Activated T-cell treated with anti-CD3 and anti-CD28 coated beads for 4 hours (primary cell): ENCODE measurements at places on chromosomes 6 and 20.

GRCh38 chr6:137213813-137214212 lies 5.4 kb downstream of the IFNGR1 start:
- DNase-seq: no peak

DNA sequence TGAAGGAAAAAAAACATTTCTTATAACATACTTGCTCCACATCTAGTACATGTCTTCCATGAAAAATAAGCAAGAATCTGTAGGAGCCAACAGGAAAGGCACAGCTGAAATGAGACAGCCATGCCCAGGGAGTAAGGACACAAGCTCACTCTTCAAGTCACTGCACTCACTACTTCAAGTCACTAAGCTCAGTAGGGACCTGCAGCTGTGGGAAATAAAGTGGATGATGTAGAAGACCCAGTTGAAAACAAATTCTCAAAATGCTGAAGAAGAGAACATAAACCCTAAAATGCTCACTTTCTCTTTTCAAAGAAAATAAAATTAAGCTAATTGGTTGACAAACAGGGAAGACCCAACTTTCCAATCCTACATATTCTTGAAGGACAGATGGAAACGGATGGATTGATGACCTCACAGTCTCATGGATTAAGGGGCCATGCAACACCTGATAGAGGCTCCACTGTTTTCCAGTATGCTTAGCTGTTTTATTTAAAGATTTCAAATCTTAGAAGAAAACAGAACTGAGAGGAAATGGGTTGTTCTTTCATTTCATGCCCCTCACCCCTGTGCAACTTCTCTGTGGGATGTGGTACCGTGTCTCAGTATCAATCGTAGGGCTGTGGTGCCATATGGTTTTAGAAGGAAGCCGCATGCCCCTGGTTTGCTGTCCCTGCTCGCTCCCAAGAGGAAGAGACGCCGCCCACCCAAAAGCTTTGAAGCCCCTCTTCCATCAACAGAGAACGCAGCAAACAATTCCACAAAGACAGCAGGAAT lies 133.3 kb downstream of the WDR27 start:
- DNase-seq: no peak

DNA sequence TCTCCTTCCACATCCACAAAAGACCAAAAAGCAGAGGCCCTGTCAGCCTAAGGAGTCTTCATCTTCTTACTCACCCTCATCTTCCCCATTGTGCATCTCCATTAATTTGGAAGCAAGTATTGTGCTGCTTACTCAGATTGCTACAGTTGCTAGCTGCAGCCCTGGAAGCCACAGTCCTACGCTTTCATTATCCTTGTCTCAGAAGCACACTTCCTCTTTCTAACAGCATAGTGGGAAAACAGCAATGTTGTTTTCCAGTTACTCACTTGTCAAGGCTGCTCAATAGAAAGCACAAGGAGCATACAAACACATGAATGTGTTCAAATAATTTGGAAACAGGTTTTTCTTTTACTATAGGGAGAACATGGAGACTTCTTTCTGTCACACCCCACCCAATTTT lies 76.6 kb upstream of the RBM24 start:
- no peak for DNase-seq

DNA sequence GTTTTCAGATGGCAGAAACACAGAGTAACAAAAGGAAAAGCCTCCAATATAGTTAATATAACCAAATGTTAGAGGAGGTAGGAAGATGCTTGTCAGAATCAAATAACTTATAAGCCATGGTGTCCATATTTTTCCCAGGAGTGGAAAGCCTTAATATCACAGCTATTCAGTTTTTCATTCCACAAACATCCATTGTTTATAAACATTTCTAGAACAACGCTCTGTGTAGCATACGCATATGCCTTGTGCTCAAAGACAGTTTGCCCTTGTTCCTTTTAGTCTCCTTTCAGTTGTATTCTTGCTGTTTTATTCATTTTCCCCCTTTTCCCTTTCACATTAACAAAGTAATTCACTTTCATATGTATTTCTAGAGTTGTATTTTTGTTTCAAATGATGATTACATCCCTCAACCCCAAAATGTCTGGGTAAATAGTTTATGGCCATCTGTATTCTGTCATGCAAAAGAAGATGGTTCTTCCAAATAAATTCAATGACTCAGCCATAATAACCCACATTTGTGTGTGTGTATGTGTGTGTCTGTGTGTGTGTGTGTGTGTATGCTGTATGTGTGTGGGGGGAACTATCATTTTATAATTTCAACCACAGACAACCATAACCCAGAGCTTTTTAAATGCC lies 455.7 kb upstream of the SOX4 start:
- no peak for DNase-seq

- no peak for DNase-seq
Measured at GRCh38 chr6:136716917-136717715, 75.2 kb downstream of the MAP3K5 start.

- DNase-seq: no peak
Measured at GRCh38 chr6:89679215-89680120, 40.9 kb upstream of the LYRM2 start.

DNA sequence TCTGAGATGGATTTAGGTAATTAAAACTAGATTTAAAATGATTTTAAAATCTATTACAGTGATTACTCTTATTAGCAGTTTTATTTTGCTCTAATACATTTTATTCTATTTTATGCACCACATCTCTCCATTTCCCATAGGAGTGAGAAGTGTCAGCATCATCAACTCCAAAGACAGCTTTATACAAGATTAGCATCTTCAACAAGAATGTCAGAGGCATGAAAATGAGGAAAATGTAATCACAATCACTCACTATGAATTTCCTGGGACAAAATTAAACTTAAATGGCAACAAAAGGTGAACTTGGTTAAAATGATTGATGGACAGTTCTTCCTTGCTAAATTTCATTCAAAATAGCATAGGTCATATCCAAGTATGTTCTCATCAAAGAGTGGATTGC lies 19.8 kb downstream of the HDGFL1 start:
- no peak for DNase-seq

DNA sequence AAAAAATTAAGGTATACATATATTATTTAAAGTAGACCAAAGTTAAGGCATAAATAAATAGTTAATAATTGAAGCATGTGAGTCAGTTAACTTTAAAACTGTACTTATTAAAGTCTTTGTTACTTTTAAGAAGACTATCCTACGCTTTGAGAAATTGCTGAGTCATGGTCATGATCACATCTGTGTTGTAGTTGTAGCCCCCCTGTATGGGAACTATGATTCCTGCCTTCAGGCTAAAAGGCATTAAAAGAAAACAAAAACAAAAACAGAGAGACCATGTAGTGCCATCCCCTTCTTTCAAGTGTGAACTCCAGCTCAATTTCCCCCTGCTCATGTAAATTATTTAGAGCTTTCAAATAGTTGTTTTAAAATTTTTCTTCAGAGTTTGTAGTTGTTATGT lies 123.4 kb downstream of the FLRT3 start:
- no peak for DNase-seq

DNA sequence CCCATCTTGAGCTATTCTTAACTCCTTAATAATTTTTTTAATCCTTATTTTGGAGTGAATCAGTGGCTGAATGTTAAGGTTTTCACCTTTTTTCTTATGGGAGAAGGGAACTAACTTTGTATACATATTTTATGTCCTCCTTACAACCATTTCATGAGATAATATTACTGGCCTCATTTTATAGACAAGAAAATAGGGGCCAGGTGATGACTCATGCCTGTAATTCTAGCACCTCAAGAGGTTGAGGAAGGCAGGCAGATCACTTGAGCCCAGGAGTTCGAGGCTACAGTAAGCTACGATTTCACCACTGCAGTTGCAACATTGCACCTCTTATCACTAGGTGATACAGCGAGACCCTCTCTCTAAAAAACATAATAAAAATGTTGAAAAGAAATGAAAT lies 128.7 kb downstream of the TMEM242 start:
- no peak for DNase-seq

DNA sequence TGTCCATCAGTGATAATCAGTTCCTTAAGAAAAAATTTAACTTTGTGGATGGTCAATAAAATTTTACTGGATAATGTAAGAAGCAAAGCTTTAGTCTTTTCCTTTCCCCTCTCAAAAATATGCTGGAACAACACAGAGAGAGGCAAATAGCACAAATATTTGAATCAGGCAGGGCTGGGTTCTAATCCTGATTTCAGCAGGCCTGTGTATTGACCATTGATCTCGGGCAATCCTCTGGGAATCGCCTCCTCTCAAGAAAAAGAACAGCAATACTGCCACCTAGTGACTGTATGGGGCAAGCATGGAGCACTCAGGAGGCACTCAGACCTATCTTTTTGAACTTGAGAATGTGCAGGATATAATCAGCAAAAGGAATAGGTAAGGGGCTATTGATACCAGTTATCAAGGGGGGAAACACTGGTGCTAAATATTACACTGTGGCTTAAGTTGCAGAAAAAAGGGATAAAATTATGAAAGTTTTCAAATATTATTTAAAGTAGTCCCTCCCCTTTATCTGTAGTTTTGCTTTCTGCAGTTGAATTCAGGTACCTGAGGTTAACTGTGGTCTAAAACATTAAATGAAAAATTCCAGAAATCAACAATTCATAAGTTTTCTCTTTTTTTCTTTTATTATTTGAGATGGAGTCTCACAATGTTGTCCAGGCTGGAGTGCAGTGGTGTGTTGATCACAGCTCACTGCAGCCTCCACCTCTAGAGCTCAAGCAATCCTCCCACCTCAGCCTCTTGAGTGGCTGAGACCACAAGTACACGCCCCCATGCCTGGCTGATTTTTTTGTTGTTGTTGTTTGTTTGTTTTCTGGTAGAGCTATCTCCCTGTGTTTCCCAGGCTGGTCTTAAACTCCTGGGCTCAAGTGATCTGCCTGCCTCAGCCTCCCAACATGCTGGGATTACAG lies 91.8 kb upstream of the NHSL1 start:
- peak; percentile 9 for DNase-seq

- DNase-seq: no peak
Measured at GRCh38 chr20:51757226-51757625, 11.0 kb downstream of the ATP9A start.

DNA sequence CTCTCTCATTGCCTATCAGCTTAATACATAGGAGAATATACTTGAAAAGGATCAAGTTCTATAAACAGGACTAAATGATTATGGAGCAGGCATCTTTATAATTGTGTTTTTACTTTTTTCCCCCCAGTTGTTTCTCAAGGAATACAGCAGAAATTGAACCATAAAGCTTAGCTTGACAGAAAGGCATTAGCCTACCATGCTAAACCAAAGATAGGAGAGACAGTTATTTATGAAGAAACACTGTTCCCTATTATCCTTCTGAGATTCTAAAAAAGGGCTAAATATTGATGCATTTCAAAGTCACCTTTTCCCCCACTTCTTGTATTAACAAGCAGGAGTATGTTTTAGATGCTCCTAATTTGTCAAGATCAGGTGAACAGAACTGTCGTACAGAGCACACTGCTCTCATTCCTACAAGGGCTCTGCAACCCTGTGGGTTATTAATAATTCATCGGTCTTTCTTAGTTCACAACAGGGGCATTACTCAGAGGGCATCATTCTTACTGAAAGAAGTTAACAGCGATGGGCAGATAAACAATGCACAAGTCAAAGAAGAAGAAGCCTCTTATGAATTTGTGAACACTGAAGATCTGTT lies 38.7 kb downstream of the PRKN start:
- no peak for DNase-seq

DNA sequence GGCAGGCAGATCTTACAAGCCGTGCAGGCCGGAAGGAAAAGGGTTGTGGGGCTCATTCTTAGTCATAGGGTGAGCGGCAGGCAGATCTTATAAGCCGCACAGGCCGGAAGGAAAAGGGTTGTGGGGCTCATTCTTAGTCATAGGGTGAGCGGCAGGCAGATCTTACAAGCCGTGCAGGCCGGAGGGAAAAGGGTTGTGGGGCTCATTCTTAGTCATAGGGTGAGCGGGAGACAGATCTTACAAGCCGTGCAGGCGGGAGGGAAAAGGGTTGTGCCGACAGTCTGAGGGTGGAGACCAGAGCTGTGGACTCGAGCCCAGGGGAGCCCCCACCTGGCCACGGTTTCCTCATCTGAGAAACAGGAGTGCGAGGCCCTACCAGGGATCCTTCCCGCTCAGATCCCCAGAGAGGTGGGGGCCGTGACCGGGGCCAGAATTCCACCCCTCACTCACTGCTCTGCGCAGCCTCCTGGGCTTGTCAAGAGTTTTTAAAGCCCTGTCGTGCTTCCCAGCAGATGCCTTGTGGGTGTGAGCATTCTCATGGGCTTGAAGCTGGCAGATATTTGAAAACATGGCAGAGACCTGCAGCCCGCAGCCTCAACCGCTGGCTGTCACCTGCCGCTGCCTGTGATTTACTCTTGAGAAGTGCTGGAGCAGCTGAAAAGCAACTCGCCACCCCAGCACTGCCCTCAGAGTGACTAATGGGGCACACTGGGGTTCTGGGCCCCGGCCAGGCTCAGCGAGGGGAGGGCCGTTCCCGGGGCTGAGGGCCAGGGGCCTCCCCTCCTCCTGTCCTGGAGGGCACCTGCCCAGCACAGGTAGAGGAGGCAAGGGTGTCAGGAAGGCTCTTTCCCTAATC lies 31.9 kb downstream of the NTSR1 start:
- DNase-seq: peak; percentile 65

- no peak for DNase-seq
Measured at GRCh38 chr20:38473367-38473795, 738 bp downstream of the RALGAPB start.

DNA sequence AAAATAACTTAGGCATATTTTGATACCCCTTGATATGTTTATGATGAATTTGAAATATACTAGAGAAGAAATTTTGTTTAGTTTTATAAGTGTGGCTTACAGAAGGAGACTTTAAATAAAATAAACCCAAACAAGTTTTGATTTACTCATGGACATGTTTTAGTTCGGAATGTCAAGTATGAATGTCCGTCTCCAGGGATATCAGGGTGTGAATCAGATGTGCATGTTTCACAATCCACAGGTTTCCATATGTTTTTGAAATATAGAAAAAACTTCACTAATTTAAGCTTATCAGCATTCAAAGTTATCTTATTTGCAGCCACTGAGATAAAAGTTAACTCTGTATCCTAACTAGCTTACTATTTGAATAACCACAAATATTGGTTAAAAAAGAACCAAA lies 51.5 kb downstream of the PLCB1 start:
- DNase-seq: no peak

DNA sequence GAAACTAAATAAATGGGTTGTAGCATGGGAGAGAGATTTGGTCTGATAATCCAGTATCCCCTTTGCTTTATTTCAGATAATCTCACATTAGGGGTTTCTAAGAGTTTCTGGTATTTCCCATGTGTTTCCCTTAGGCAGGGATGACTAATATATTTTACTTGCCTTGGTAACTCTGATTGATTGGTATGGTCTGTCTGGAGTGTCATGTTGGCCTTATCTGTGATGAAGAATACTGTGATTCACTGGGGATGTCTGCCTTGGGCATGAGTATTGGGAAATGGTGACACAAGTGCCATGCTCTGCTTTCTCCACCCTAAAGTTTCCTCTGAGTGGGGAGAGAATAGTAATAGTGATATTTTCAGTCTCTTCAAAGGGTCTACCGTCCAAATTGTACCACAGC lies 10.1 kb downstream of the SLC22A2 start:
- DNase-seq: no peak

DNA sequence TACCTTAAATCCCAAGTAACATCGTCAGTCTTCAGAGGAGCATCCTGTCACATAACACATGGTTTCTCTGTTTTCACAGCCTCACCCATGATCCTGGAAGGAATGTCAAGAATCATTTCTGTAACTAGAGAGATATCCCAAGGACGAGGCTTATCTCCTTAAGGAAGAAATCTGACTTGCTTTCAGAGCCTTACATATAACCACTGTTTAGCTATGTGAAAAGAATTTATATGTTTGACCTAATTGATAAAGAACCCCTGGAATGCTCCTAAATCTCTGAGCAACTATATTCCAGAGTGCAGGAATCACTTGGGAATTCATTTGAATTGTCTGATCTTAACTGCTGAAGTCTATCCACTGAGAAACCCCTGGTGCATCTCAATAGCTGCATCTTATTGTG lies 243.1 kb downstream of the ALDH8A1 start:
- no peak for DNase-seq
